ENCODE measurements at places on chromosomes 2 and 18.

DNA sequence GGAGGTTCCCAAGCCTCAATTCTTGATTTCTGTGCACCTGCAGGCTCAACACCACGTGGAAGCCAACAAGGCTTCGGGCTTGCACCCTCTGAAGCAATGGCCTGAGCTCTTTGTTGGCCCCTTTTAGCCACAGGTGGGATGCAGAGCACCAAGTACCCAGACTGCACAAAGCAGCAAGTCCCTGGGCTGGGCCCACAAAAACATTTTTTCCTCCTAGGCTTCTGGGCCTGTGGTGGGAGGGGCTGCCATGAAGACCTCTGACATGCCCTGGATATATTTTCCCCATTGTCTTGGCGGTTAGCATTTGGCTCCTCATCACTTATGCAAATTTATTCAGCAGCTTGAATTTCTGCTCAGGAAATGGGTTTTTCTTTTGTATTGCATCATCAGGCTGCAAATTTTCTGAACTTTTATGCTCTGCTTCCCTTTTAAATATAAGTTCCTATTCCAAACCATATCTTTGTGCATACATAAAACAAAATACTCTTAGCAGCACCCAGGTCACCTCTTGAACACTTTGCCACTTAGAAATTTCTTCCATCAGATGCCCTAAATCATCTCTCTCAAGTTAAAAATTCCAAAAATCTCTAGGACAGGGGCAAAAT, 9.0 kb upstream of the MATN3 start:
- DNase-seq, result no peak

DNA sequence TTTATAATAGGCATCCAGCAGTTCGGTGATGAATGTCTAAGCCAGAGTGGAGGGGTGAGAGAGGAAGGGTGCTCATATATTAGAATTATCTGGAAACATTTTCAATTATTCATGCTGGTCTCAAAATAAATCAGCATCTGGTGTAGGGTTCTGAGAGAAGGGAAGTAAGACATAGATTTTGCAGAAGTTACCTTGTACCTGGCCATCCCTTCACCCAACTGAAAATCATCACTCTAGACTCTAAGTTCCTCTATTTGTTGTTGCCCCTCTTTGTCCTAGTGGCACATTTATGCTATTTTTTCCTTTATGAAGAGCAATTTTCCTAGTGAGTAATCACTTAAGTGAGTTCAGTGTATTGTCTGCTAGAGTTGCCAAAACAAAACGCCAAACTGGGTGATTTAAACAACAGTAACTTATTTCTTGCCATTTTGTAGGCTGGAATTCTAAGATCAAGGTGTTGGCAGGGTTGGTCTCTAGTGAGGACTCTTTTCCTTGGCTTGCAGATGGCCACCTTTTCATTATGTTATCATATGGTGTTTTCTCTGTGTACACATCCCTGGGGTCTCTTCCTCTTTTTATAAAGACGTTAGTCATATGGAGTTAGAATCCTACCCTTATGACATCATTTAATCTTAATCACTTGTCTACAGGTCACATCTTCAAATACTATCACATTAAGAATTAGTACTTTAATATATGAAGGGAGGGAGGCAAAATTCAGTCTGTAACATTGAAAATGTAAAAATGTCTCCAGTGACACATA, 129.9 kb upstream of the KLHL14 start:
- DNase-seq, result no peak

DNA sequence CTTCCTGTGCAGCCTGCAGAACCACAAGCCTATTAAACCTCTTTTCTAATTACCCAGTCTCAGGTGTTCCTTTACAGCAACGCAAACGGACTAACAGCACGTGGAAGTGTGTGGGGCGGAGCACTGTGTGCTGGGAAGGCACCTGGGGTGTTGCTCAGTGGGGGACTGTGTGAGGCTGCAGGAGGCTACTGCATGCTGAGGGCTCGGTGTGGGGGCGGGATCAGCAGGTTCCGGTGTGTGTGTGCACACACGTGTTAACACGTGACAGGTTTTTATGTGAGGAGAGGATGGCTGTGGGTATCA, 58.9 kb downstream of the ANKMY1 start:
- no peak for DNase-seq

GRCh38 chr2:142008135-142008744, 122.6 kb downstream of the LRP1B start:
- no peak for DNase-seq

DNA sequence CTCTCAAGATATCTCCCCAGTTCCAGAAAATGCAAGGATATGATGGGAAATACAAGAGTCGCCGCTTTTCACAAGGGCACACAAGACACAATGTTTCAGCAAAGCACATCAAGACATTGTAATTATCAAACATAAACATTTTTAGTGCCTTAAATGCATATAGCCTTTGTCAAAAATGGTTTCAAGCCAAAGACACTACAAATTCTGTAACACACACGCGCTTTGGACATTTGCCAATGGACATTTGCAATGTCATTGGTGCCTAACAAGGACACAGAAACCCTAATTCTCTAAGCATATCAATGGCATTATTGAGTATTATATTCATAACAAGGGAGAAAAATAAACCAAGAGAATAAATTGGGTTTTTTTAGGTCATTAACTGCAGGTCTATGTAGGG, 16.1 kb downstream of the ADD2 start:
- DNase-seq, result no peak

All from NCI-H1092 (cell line).